ENCODE measurements at places on chromosomes 5 and 9.

- DNase-seq = no peak
These were observed 537.7 kb upstream of the NMUR2 start for GRCh38 chr5:152942633-152943336.

- no peak for DNase-seq
These were observed 126.9 kb downstream of the TLE1 start for GRCh38 chr9:81562231-81563019.

- DNase-seq = peak; percentile 69
These were observed 120.6 kb downstream of the DIRAS2 start for GRCh38 chr9:90521811-90522570.

- DNase-seq = no peak
These were observed 12.4 kb upstream of the RHOBTB3 start for GRCh38 chr5:95718738-95719137.

DNA sequence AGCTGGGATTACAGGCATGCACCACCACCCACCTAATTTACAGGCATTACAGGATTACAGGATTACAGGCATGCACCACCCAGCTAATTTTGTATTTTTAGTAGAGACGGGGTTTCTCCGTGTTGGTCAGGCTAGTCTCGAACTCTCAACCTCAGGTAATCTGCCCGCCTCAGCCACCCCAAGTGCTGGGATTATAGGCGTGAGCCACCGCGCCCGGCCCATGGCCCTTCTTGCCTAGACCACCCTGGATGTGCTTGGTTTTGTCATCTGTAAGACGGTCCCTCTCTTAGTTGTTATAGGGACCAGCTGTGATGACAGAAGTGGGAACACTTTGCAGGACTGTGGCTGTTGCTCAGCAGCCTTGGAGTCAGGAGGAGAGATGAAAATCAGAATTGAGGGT lies 3.5 kb upstream of the PHYKPL start:
- no peak for DNase-seq

GRCh38 chr9:91424403-91425176 lies 958 bp upstream of the NFIL3 start:
- peak; percentile 81 for DNase-seq

- no peak for DNase-seq
These were observed 614.1 kb upstream of the CDH9 start for GRCh38 chr5:27652505-27652904.

DNA sequence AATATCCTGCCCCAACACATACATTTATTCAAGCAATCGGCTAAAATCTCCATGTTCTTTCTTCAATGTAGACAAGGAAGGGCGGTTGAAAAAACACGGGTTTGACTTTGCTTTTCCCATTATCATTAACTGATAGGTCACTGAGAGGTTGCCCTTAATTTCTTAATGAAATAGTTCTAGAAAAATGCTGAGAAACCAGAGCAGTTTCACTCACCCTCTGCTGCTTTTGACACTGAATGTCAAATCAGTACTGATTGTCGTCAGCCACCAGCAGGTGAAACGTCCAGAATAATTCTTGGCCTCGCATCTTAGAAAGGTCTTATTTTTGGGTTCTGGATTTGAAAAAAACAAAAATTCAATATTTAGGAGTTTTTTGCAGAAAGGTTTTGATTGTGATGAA lies 8.1 kb downstream of the IL12B start:
- no peak for DNase-seq

DNA sequence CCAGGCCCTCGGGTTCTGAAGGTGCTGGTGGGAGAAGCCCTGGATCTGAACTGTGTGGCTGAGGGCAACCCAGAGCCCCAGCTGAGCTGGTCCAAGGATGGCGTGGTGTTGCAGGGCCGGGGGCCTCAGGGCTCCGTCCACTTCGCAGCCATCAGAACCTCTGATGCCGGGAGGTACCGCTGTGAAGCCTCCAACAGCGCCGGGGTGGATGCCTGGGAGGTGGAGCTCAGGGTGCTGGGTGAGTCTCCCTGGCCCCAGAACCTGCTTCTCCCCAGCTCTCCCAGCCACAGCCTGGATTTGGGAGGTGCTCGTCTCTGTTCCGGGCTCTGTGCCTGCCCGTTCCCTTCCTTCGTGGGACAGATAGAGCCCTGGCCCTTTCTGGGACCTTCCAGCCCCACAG lies 75.6 kb downstream of the HMCN2 start:
- no peak for DNase-seq

DNA sequence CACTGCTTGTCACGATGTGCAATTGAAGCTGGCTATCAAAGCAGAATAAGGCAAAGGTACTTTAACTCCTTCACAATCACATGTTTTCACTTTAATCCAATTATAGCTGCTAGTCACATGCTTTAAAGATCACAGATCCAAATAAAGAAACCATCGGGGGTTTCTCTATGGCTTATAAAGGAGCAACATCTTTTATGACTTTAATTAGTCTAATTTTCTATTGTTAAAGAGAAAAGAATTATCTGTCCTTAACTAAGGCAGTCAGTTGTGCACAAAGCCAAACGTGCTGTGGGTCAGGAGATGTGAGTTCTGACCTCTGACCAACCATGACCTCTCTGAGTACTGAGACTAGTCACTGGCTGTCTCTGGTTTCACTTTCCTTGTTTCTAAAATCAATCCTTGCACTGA lies 561.1 kb downstream of the RAB3C start:
- DNase-seq = no peak

DNA sequence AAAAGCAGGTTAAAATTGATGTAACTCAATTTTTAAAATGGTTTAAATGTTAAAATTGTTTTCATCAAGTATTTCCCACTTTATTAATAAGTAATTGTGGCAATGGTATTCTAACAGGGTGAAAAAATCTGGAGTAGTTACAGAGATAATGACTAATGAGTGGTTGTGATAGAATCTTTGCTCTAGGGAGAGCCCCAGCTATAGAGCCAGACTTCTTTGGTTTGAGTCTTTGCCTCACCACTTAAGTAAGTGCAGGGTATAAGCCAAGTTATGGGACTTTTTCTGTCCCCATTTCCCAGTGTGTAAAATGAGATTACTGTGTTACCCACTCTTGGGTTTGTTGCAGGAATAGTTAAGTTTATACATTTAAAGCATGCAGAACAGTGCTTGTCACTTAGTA lies 158.1 kb downstream of the FER start:
- no peak for DNase-seq

DNA sequence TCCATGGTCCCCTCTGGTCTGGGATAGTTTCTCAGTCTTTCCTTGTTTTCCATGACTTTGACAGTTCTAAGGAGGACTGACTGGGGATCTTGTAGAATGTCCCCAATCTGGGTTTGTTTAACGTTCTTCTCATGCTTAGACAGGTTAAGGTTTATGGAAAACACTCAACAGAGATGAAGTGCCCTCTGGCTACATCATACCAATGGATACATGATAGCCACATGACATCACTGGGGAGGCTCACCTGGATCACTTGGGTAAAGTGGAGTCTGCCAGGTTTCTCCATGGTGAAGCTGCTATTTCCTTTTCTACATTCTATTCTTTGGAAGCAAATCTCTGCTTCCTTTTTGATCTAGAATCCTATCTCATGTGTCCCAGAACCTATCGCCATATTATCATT lies 23.8 kb upstream of the ALDH1B1 start:
- DNase-seq = no peak

DNA sequence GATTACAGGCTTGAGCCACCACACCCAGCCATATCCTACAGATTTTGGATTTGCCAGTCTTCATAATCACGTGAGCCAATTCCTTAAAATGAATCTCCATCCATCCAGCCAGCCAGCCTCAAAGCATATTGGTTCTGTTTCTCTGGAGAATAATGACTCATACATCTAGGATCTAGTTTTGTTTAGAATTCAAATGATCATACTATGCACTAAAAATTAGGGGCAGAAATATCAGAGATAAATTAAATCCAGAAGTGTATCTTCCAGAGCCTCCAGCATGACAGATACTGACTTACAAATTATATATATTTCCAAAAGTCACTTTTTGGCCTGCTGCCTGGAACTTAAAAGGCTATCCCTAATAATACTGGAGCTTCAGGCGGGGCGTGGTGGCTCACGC lies 119.1 kb upstream of the NR5A1 start:
- DNase-seq = no peak

DNA sequence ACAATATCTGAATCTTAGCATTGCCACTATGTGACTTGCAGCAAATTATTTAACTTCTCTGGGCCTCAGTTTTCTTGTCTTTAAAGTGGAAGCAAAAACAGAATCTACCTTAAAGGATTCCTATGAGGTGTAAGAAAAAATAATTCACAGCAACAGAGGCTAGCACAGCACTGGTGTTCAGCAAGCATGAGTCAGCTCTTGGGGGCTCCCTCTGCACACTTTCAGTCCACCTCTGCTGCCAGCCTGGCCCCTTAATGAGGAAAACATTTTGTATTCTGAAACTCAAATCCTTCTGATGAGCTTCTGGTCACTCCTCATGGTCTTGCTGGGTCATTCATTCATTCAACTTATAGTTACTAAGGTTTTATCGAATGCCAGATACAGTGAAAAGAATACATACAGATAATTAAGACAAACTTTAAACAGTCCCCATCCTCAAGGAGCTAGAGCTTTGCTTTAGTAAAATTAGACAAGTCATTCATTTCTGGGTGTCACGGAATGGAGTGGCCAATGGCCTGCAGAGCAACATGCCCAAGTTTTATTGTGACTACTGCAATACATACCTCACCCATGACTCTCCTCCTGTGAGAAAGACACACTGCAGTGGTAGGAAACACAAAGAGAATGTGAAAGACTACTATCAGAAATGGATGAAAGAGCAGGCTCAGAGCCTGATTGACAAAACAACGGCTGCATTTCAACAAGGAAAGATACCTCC lies 26.8 kb upstream of the IQGAP2 start:
- no peak for DNase-seq

DNA sequence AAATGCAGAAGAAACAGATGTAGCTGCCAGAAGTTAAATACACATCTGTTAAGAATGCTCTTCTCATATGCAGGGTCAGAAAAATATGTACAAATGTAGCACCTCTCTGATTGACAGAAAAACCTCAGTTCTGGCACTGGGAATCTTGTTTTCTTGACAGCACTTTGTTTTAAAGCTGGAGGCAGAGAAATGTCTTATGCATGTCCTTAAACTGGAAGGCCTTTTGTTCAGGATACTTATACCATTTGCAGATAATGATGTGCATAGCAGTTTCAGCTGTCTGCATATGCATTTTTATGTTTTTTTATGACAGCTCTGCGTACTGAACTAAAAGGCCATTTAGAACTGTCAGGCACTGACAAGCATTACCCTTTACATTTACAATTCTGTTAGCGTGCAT lies 567.9 kb downstream of the EBF1 start:
- DNase-seq = no peak

- DNase-seq = no peak
These were observed 40.5 kb downstream of the NCS1 start for GRCh38 chr9:130212543-130213297.

- DNase-seq = no peak
These were observed 116.9 kb downstream of the NPR3 start for GRCh38 chr5:32827981-32828380.

GRCh38 chr9:75814667-75815066 lies 75.8 kb upstream of the PCSK5 start:
- no peak for DNase-seq

- DNase-seq = no peak
These were observed 3.7 kb downstream of the SPATA31E1 start for GRCh38 chr9:87886210-87886932.

- no peak for DNase-seq
These were observed 478.5 kb upstream of the DMAC1 start for GRCh38 chr9:8278048-8278447.

GRCh38 chr5:81755320-81755719 lies 4.4 kb upstream of the SSBP2 start:
- DNase-seq = no peak

DNA sequence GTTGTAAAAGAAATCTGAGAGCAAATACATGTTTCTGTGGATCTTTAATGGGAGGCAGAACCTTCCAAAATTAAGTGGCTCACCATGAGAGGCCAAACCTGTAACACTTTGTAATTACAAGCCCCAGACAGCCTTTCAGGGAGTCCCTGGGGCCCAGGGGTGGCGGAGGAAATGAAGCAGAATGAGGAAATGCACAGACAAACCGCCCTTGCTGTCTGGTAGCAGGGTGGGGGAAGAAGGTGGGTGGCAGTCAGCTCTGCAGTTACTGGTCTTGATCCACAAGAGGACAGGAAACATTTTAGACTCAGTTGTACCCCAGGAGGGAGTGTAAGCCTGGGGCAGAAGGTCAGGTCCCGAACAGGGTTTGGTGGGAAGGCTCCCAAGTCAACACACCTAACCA lies 6.5 kb downstream of the ARL14EPL start:
- peak; percentile 65 for DNase-seq

GRCh38 chr9:13746876-13747275 lies 467.4 kb upstream of the MPDZ start:
- DNase-seq = no peak

GRCh38 chr9:127541176-127541575 lies 70.9 kb upstream of the STXBP1 start:
- DNase-seq = no peak

DNA sequence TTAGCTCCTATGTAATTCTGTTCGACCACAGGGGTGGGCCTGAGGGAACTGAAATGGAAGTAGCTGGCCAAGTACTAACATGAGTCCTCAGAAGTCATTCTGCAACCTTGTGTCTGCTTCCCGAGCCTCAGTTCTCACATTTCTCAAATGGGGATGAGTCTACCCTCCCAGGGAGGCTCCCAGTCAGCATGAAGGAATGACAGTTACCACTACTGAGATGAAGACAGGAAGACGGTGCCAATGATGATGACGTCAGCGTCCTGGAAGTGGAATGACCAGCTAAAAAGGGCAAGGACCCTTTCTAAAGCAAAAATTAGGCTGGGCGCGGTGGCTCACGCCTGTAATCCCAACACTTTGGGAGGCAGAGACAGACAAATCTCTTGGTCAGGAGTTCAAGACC lies 6.8 kb downstream of the PIP5KL1 start:
- no peak for DNase-seq

DNA sequence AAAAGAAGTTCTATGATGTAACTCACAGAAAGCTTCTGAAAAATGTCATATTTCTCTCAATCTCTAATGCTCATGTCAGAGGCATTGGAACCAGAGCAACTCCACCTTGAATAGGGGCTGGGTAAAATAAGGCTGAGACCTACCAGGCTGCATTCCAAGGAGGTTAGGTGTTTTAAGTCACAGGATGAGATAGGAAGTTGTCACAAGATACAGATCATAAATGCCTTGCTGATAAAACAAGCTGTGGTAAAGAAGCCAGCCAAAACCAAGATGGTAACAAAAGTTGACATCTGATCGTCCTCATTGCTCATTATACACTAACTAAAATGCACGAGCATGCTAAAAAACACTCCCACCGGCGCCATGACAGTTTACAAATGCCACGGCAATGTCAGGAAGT lies 411.1 kb upstream of the GRIA1 start:
- no peak for DNase-seq

DNA sequence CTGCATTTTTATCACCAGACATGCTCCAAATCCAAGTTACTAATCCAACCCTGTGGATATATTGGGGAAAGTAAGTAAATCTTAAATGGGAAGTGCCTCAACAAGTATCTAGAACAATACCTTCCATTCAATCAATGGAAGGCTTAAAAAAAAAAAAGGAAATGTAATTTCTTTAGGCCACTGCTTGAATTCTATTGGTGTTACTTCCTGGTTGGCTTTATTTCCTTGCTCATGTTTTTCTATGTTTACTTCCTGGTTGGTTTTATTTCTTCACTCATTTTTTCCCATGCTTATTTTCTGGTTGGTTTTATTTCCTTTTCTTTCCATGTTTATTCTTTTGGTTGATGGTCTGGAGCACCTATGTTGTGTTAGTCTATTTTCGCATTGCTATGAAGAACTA lies 363.9 kb downstream of the KDM4C start:
- DNase-seq = peak; percentile 3

Measured in inflammatory macrophage (primary cell).